Stimulated activated CD8-positive, alpha-beta memory T cell treated with anti-CD3 and anti-CD28 coated beads, Interleukin-4, amount 100 ng/mL, for 1 hour (primary cell): ENCODE measurements at places on chromosomes 1 and 21.

DNA sequence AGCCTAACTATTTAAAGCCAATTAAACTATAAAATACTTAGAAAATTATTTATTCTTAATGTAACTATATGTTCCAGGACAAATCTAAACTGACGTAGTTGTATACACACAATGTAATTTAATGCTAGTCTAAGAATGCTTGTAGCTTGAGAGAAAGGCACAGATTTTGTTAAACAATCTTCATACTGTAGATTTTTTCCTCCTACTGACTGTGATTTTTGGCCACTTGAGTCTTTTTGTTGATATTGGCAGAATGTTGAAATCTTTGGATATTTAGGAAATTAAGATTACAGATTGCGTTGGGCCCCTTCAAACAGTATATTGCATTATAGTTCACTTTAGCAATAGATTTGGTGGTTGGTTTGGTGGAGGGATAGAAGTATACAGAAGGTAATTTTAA lies 40.5 kb downstream of the ATF3 start:
- no peak for DNase-seq

GRCh38 chr1:236524142-236524894 lies 536 bp downstream of the LGALS8 start:
- DNase-seq, result no peak

DNA sequence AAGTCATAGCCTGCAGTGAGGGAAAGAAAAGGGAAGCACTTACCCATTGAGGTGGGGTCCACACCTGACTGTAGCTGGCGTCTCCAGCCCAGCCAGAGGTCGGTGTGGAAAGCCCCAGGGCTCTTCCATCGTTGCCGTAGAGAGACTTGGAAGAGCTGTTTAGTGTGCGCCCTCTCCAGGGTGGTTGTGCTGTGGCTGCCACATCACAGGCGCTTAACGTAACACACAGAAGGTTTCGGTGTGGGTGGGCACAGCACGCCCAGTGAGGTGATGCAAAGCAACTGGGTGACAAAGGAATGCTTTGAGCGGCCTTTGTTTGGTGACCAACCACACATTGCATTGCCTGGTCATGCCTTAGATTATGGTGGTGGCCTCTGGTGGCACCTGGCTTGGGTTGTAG lies 36.8 kb upstream of the KIF1B start:
- no peak for DNase-seq

DNA sequence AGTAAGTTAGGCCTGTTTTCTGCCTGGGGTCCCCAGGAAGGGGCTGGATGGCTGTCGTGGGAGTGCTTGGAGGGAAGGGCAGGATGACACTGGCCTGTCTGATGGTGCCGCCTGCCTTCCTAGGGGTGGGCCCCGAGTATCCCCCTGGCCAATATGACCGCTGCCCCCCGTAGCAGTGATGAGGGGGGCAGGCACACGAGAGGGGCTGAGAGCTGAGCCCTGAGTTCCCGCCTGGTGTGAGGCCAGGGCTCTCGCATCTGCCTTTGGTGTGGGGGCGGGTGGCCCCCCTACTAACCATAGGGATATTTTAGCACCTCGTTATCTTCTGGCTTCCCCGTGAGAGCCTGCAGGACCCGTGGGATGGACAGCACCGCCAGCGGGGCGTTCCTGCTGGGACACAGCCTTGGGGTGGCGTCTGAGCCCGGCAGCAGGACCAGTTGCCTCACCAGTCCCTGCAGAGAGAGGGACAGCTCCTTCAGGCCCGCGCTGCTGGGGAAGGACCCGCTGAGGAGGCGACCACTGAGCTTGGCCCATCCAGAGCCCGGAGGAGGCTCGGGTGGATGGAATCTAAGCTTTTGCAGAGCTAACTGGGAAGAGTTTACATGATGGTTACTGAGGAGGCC lies 10.4 kb downstream of the KRTAP10-1 start:
- DNase-seq, result no peak

- no peak for DNase-seq
Observed at GRCh38 chr1:68281946-68282615, 49.8 kb upstream of the WLS start.

DNA sequence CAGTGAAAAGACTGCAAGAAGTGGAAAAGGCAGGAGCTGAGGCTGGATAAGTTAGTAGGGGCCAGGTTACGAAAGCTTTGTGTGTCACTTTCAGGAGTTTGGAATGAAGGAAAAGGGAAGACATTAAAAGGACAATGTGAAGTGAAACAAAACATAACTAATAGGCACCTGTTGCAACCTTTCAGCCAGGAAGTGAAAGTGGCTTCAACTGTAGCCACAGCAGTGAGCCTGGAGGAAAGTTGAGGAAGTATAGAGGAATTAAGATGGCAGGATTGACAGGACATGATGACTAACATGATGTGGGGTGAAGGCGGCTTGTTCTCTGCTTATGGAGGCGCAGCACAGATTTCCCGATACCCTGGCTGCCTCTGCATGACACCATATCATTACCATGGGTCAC lies 68.9 kb downstream of the C4BPA start:
- no peak for DNase-seq
